ENCODE measurements at places on chromosomes 12 and 14.

DNA sequence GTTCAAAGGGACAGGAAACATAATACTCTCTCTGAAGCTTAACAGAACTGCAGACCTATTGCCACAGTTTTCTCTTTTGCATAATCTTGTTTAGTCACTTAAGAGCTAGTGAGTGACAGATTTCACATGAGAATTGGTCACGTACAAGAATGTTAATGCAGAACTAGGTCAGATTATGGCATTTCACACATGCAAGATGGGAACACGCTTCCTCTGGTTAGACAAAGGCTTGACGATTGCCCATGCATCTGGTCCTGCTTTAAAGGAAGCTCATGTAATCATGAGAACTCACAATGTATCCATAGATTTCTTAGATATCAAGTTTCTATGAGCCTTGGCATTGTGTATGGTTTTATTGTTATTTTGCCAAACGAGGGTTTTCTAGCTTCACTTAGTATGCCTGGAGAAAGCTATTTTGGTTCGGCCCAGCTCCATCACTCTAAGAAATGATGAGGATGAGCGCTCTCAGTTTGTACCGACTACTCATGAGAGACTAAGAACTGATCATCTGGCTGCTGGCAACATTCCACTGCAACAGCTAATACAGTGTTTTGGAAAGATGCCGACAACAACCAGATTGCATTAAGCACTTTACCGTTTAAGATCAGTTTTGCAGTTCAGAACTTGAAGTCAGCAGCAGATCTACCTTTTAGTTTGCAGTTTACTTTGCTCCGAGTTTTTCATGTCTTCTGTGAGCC is 380.0 kb downstream of the DIO2 start:
- DNase-seq, result no peak

- DNase-seq, result no peak
Measured at GRCh38 chr12:127273626-127274025, 993.3 kb upstream of the TMEM132C start.

DNA sequence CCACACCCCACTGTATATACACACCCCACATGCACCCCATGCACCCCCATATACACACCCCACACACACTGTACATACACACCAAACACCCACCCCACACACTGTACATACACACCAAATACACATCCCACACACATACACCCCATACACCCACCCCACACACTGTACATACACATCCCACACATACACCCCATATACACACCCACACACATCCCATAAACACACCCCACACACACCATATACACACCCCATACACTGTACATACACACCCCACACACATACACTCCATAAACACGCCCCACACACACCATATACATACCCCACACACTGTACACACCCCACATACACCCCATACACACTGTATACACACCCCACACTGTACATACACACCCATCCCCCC is 82.3 kb downstream of the NOC4L start:
- DNase-seq, result no peak

- DNase-seq, result no peak
Measured at GRCh38 chr12:100329800-100330199, 27.1 kb upstream of the SLC17A8 start.

Data from T-helper 1 cell (primary cell).